B cell (primary cell): ENCODE measurements at places on chromosomes 5 and 9. TPM values are rescaled to one million over a fixed set of nuclear protein-coding genes. Genes with fewer than 3 reads are reported as not detected.
A peak's percentile ranks its signal among the peaks of the same experiment; 100 is the strongest.

- H3K4me3 ChIP-seq = peak overlapping the region; percentile 12
- DNase-seq = peak; percentile 83
- peaks cover 1% of the 10 kb centered on the region for H3K36me3 ChIP-seq
- H3K4me1 ChIP-seq = peaks cover 91% of the 10 kb centered on the region
- no peaks in the 10 kb centered on the region for H3K27me3 ChIP-seq
These were observed 51.3 kb downstream of the SLC22A5 start for GRCh38 chr5:132420706-132421272.

- H3K4me3 ChIP-seq = no peak overlapping the region
- no peaks in the 10 kb centered on the region for H3K4me1 ChIP-seq
- DNase-seq = no peak
- H3K27ac ChIP-seq = no peak overlapping the region
- H3K27me3 ChIP-seq = no peaks in the 10 kb centered on the region
These were observed 266.5 kb downstream of the ELAVL2 start for GRCh38 chr9:23559522-23559921.

DNA sequence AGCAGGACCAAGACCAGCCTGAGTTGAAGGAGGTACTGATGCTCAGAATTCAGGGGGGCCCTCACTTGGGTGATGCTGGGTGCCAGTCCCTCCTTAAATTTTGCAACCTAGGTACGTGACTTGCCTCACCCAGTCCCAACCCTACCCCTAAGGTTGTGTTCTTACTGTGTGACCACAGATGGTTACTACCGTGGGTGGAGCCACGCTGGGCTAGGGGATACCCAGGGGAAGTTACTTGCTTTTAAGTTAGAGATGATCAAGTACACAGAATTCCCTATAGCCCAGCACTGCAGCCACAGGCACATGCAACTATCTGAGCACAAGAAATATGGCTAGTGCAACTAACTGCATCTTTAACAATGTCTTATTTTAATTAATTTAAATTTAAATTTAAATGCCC lies 32.9 kb downstream of the NXNL2 start:
- no peaks in the 10 kb centered on the region for H3K27me3 ChIP-seq
- no peaks in the 10 kb centered on the region for H3K4me1 ChIP-seq
- H3K4me3 ChIP-seq = no peak overlapping the region
- no peaks in the 10 kb centered on the region for H3K36me3 ChIP-seq

DNA sequence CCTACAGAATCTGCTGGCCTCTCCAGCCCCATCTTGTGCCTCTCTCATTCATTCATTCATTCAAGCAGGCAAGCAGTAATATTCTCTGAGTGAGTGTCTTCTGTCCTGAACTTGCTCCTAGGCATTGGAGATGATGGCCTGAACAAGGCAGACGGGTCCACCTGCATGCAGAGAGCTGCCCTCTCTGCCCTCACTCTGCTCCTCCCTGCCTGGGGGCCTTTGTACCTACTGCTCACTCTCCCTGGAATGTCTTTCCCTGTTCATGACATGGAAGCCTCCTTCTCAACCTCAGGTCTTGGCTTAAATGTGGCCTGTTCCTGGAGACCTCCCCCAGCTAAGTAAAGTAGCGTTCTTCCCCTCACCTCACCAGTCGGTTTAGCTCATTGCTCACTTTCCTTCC lies 6.6 kb downstream of the CDX1 start:
- no peaks in the 10 kb centered on the region for H3K4me1 ChIP-seq
- H3K36me3 ChIP-seq = no peaks in the 10 kb centered on the region
- no peak overlapping the region for H3K4me3 ChIP-seq
- no peak for DNase-seq

- no peaks in the 10 kb centered on the region for H3K4me1 ChIP-seq
- DNase-seq = no peak
- no peaks in the 10 kb centered on the region for H3K36me3 ChIP-seq
- H3K27me3 ChIP-seq = no peaks in the 10 kb centered on the region
- H3K27ac ChIP-seq = no peak overlapping the region
These were observed 157.8 kb upstream of the PTGER4 start for GRCh38 chr5:40521925-40522324.

- H3K27ac ChIP-seq = no peak overlapping the region
- peaks cover 3% of the 10 kb centered on the region for H3K4me1 ChIP-seq
- H3K27me3 ChIP-seq = no peaks in the 10 kb centered on the region
- H3K36me3 ChIP-seq = no peaks in the 10 kb centered on the region
- no peak overlapping the region for H3K4me3 ChIP-seq
These were observed 31.4 kb upstream of the ANKRD55 start for GRCh38 chr5:56264417-56265025.

- H3K27ac ChIP-seq = peak overlapping the region; percentile 1
- H3K4me3 ChIP-seq = no peak overlapping the region
- H3K27me3 ChIP-seq = no peaks in the 10 kb centered on the region
- peaks cover 7% of the 10 kb centered on the region for H3K4me1 ChIP-seq
- peaks cover 82% of the 10 kb centered on the region for H3K36me3 ChIP-seq
- no peak for DNase-seq
These were observed 110.0 kb downstream of the PAX5 start for GRCh38 chr9:36924071-36924470.

DNA sequence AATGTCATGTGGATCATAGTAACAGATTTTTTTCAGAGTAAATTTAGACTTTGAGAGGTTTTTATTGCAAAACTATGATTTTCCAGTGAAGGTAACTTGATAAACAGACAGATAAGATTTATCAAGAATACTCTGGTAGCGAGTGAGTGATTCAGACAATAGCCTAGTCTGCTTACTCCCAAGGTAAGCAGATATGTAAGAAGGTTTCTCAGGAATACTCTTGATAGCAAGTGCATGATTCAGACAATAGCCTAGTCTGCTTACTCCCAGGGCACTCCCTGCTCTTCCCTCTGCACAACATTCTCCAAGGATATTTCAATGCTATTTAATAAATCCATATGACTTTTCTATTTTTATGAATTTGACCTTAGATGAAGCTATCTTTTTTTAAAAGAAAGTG lies 1881.5 kb downstream of the EFNA5 start:
- H3K27ac ChIP-seq = no peak overlapping the region
- no peaks in the 10 kb centered on the region for H3K27me3 ChIP-seq
- no peak for DNase-seq

GRCh38 chr5:123124859-123125595 lies 36.0 kb downstream of the PRDM6 start:
- no peak overlapping the region for H3K27ac ChIP-seq
- H3K4me1 ChIP-seq = no peaks in the 10 kb centered on the region
- peaks cover 4% of the 10 kb centered on the region for H3K27me3 ChIP-seq

- no peaks in the 10 kb centered on the region for H3K27me3 ChIP-seq
- no peak overlapping the region for H3K27ac ChIP-seq
- peaks cover 2% of the 10 kb centered on the region for H3K36me3 ChIP-seq
- H3K4me3 ChIP-seq = no peak overlapping the region
These were observed 78.1 kb downstream of the DENND1A start for GRCh38 chr9:123851851-123852250.

GRCh38 chr5:148532969-148533670 lies 121.2 kb downstream of the HTR4 start:
- DNase-seq = no peak
- H3K27ac ChIP-seq = no peak overlapping the region
- H3K4me1 ChIP-seq = no peaks in the 10 kb centered on the region
- no peaks in the 10 kb centered on the region for H3K27me3 ChIP-seq
- H3K36me3 ChIP-seq = no peaks in the 10 kb centered on the region

DNA sequence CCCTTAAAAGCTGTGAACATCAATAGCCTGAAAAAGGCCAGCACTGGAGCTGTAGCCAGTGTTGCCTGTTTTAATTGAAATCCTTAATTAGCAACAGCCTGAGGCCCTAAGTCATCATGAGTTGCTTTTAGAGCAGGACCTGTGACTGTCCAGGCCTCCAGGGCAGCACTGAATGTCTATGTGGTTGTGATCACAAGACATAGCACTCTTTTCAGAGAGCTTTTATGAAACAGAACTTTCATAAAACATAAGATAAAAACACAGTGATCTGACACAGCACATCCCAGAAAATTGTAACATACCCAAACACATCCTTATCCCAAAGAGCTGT lies 85.5 kb upstream of the MYO10 start:
- no peaks in the 10 kb centered on the region for H3K27me3 ChIP-seq
- H3K4me3 ChIP-seq = no peak overlapping the region
- H3K36me3 ChIP-seq = no peaks in the 10 kb centered on the region
- DNase-seq = no peak
- H3K4me1 ChIP-seq = no peaks in the 10 kb centered on the region

GRCh38 chr9:69555802-69556201 lies 116.4 kb downstream of the APBA1 start:
- no peaks in the 10 kb centered on the region for H3K4me1 ChIP-seq
- H3K27me3 ChIP-seq = no peaks in the 10 kb centered on the region
- H3K36me3 ChIP-seq = no peaks in the 10 kb centered on the region
- no peak overlapping the region for H3K27ac ChIP-seq
- no peak for DNase-seq
- H3K4me3 ChIP-seq = no peak overlapping the region

- H3K36me3 ChIP-seq = no peaks in the 10 kb centered on the region
- DNase-seq = no peak
- H3K27me3 ChIP-seq = no peaks in the 10 kb centered on the region
- H3K4me1 ChIP-seq = no peaks in the 10 kb centered on the region
- H3K4me3 ChIP-seq = no peak overlapping the region
These were observed 60.3 kb downstream of the TMC1 start for GRCh38 chr9:72581694-72582093.

- H3K27me3 ChIP-seq = no peaks in the 10 kb centered on the region
- no peaks in the 10 kb centered on the region for H3K4me1 ChIP-seq
- DNase-seq = peak; percentile 61
- H3K4me3 ChIP-seq = no peak overlapping the region
- no peak overlapping the region for H3K27ac ChIP-seq
These were observed 37.4 kb downstream of the P4HA2 start for GRCh38 chr5:132190161-132190817.

GRCh38 chr5:143898916-143899591 lies 87.1 kb downstream of the HMHB1 start:
- no peak overlapping the region for H3K4me3 ChIP-seq
- H3K4me1 ChIP-seq = no peaks in the 10 kb centered on the region
- no peak overlapping the region for H3K27ac ChIP-seq
- no peaks in the 10 kb centered on the region for H3K36me3 ChIP-seq

GRCh38 chr9:135536216-135536615 lies 9.7 kb upstream of the OBP2A start:
- H3K4me3 ChIP-seq = no peak overlapping the region
- no peaks in the 10 kb centered on the region for H3K4me1 ChIP-seq
- H3K27ac ChIP-seq = no peak overlapping the region

- no peaks in the 10 kb centered on the region for H3K36me3 ChIP-seq
- no peaks in the 10 kb centered on the region for H3K4me1 ChIP-seq
- H3K27me3 ChIP-seq = no peaks in the 10 kb centered on the region
These were observed 1072.6 kb upstream of the NUDT12 start for GRCh38 chr5:104635227-104635626.

DNA sequence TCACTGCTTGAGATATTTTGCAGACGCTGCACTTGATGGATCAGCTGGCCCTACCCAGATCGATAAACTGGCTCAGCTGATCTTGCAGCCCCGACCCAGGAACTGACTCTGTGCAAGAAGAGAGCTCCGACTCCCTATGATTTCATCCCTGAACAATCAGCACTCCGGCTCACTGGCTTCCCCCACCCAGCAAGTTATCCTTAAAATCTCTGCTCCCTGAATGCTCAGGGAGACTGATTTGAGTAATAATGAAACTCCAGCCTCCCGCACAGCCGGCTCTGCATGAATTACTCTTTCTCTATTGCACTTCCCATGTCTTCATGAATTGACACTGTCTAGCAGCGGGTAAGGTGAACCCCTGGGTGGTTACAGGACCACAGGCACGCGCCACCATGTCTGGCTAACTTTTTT lies 16.9 kb upstream of the NANS start:
- no peaks in the 10 kb centered on the region for H3K27me3 ChIP-seq
- no peak overlapping the region for H3K4me3 ChIP-seq
- H3K36me3 ChIP-seq = no peaks in the 10 kb centered on the region
- DNase-seq = no peak

GRCh38 chr5:143074414-143074996 lies 304.3 kb downstream of the ARHGAP26 start:
- H3K4me3 ChIP-seq = no peak overlapping the region
- H3K27ac ChIP-seq = no peak overlapping the region
- H3K27me3 ChIP-seq = no peaks in the 10 kb centered on the region
- H3K4me1 ChIP-seq = no peaks in the 10 kb centered on the region
- DNase-seq = no peak
- no peaks in the 10 kb centered on the region for H3K36me3 ChIP-seq

DNA sequence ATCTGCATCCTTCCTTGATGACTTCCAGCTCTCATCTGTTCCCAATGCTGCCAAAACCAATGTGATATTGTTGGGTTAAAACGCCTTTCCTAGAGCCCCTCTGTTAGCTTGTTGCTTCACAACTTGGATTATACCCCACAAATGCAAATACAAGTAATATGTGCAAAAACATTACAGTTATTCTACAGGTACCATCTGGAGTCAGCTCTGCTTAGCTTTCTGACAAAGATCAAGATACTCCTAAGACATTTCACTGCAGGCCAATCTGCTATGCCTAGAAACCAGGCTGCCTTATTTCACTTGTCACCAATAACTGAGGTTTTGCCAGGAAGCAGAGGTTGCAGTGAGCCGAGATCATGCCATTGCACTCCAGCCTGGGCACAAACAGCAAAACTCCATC lies 36.9 kb upstream of the ACO1 start:
- DNase-seq = no peak
- no peaks in the 10 kb centered on the region for H3K4me1 ChIP-seq
- no peaks in the 10 kb centered on the region for H3K36me3 ChIP-seq
- no peak overlapping the region for H3K27ac ChIP-seq

GRCh38 chr9:13860019-13860418 lies 453.9 kb downstream of the NFIB start:
- no peaks in the 10 kb centered on the region for H3K36me3 ChIP-seq
- no peak for DNase-seq
- no peak overlapping the region for H3K27ac ChIP-seq

GRCh38 chr9:77177143-77177893 lies at the start of gene VPS13A:
Gene VPS13A (plus strand): TSS chr9:77177534. CDS start chr9:77177705, 171 bp downstream.
- peak; percentile 94 for DNase-seq
- H3K27ac ChIP-seq = peak within 1 kb of the TSS; percentile 92
- H3K4me1 ChIP-seq = peaks cover 18% of the 10 kb centered on the region
- H3K27me3 ChIP-seq = no peaks in the 10 kb centered on the region

DNA sequence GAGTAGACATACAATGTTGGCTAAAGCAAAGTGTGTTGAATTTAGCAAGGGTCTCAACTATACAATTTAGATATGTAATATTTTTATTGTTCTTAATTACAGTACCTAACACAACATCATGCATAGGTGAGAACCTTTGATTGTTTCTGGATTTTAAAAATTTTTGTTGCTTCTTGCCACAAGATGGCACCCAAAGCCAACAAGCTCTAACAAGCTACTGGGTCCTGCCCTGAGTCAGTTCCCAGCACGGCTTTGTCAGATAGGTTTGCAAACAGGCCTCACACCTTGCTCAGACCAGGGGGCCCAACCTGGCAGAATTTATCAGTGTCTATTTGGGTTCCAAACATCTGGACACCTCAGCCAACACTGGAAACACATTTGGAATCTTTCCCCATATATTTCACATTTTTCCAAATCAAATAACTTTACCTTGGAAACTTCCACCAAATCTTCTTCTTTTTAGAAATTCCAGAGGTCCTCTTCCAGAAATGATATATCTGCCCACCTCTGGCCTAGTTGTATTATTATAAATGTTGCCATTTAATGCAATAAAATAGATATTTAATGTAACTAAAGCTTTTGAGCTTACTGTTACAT lies 49.5 kb upstream of the EGFLAM start:
- no peak overlapping the region for H3K27ac ChIP-seq
- H3K4me3 ChIP-seq = no peak overlapping the region
- H3K27me3 ChIP-seq = no peaks in the 10 kb centered on the region
- no peak for DNase-seq
- no peaks in the 10 kb centered on the region for H3K36me3 ChIP-seq

The EPB41L4A gene
- 11.1 and 12.9 TPM in 2 replicates for total RNA-seq

The PCDHGB6 gene
- total RNA-seq = 2.1 and 2.2 TPM in 2 replicates

The PIP5KL1 gene
- total RNA-seq = 1.4 and 2.1 TPM in 2 replicates

The CYLC2 gene
- total RNA-seq = not detected in 2 replicates

The GNA14 gene
- not detected in 2 replicates for total RNA-seq

The PDZD2 gene
- not detected in 2 replicates for total RNA-seq

The ZNF354C gene
- 9.1 and 9.5 TPM in 2 replicates for total RNA-seq

The PRDM9 gene
- total RNA-seq = not detected in 2 replicates

The GKAP1 gene
- total RNA-seq = 21.6 and 23.1 TPM in 2 replicates

The ENTPD2 gene
- not detected in 2 replicates for total RNA-seq

The FGFR4 gene
- 1.2 and 1.5 TPM in 2 replicates for total RNA-seq
